ENCODE measurements at places on chromosomes 2 and 18. TPM values are rescaled to one million over a fixed set of nuclear protein-coding genes. Genes with fewer than 3 reads are reported as not detected.

GRCh38 chr2:241545523-241546473, 12.7 kb upstream of the BOK start:
- DNase-seq: no peak

GRCh38 chr2:8642366-8643068, 39.3 kb upstream of the ID2 start:
- peak; percentile 50 for DNase-seq

- no peak for DNase-seq
Measured at GRCh38 chr18:28519997-28520396, 343.1 kb upstream of the CDH2 start.

- DNase-seq: no peak
Measured at GRCh38 chr18:5582076-5582475, 38.3 kb upstream of the EPB41L3 start.

GRCh38 chr2:205659922-205660321, 22.4 kb upstream of the NRP2 start:
- DNase-seq: no peak

DNA sequence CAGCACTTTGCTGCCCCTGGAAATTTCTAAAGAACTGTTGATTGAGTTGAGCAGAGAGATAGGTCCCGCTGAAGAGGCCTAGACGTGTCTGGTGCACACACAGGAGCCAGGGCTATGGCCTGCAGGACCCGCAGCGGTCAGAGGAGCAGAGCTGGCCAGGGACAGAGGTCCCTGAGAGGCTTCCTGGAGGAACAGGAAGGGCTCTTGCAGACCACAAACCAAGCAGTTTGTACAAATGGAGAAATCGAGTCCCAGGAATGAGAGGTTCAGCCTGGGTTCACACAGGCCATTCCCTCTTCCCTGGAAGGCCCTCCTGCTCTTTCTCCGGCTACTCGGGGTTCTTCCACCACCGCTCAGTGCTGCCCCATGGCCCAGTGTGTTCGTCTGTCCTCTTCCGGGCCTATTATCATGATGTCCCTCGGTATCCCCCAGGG, 1.2 kb upstream of the BIN1 start:
- DNase-seq: peak; percentile 56

- no peak for DNase-seq
Measured at GRCh38 chr2:110219496-110220189, 7.3 kb upstream of the MTLN start.

GRCh38 chr18:69770238-69770637, 177.4 kb downstream of the CD226 start:
- DNase-seq: no peak

IFT172 gene
- total RNA-seq: 15.8 TPM

GRCh38 chr2:50782543-50782942, 249.4 kb downstream of the NRXN1 start:
- DNase-seq: no peak

DNA sequence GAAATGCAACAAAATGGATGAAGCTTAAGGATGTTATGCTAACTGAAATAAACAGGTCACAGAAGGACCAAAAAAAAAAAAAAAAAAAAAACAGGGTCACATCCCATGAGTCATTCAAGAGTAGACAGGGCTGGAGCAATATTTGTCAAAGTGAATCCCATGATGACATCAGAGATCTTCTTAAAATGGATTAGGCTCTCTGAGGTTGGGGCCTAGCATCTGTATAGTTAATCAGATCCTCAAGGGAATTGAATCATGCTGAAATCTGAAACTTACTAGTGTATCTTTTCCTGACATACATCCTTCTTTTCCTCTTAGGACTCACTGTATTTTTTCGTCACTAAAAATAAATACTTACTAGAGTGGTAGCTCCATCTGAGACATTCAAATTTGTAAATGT, 380.6 kb upstream of the NXPH2 start:
- no peak for DNase-seq

All from posterior vena cava (tissue), 2 donors.